ENCODE measurements at places on chromosomes 12 and 14. TPM values are rescaled to one million over a fixed set of nuclear protein-coding genes. Genes with fewer than 3 reads are reported as not detected.

Gene LMNTD1
- total RNA-seq = 0.75 TPM

DNA sequence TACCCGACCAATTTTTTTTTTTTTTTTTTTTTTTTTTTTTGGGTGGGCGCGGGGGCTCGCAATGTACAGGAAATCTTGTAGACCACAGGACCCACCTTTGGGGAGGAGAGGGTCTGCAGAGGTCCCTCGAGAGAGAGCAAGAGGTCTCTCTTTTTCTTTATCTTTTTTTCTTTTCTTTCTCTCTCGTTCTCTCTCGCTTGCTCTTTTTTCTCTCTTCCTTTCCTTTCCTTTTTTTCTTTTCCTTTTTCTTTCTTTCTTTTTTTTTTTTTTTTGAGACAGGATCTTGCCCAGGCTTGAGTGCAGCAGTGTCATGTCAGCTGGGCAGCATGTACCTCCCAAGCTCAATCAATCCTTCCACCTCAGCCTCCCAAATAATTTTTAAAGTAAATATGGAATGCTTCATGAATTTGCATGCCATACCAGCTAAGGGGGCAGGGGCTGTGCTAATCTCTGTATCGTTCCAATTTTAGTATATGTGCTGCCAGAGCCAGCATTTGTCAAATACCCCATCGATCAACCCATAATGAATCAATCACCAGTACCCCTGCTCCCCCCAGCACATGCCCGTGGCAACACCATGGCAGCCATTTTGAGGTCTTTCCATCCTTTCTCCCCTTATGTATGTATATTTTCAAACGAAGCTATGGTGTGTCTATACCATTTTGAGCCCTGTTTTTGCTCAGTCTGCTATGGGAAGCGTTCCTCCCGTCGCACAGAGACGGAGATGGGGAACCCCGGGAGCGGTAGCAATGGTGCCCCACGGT, 9.3 kb downstream of the PAPLN start:
- DNase-seq = no peak

- no peak for DNase-seq
Observed at GRCh38 chr14:39381366-39381765, 50.9 kb downstream of the FBXO33 start.

DNA sequence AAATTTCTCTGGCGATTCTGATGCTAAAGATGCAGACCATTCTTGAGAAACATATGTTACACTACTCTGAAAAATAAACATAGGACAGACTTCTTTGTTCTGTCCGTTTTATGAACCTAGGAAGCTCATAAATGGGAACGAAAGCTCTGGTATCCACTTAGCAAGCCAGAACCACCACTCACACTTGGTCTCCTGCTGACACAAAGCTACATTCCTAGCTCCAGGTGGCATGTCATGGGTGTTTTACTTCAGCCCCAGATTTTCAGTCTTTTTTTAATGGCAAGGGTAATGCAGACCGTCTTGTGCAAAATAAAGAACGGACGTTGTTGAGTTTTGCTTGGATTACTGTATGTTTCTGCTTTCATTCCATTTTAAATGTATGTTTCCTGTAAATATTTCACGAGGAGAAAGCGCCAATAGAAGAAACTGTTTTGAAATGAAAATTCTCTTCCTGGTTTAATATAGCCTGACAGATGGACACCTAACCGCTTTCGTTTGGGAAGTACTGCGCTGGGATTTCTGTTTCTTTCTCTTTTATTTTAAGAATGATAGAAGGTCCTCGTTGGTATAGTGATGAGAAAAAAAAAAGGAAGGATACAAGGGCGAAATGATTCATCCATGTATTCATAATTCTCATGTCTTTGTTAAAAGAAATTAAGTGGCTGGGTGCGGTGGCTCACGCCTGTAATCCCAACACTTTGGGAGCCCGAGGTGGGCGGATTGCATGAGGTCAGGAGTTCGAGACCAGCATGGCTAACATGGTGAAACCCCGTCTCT, 871 bp upstream of the COQ5 start:
- DNase-seq = no peak

- peak; percentile 57 for DNase-seq
Observed at GRCh38 chr14:104293851-104294627, 155.7 kb downstream of the KIF26A start.

DNA sequence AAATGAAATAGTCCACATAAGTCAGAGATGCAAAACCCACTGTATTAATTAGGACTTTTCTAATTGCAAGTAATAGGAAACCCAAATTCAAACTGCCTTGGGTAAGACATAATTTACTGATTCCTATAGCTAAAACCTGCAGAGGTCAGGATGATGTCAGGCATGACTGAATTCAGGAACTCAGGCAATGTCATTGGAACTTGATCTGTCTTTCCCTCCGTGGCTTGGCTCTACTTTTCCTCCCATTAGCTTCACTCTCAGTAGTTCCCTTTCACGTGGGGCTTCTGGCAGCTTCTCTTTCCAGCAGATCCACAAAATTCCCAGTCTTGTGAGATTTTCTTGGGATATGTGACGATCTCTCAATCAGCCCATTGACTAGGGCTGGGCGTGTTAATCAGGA, 2.4 kb upstream of the JDP2 start:
- no peak for DNase-seq

- no peak for DNase-seq
Observed at GRCh38 chr12:47400266-47400665, 305.6 kb downstream of the RPAP3 start.

Gene SIRT4
- 2.4 TPM for total RNA-seq

GRCh38 chr14:55891692-55892091, 226.5 kb upstream of the PELI2 start:
- DNase-seq = no peak

Gene SMIM41
- not detected for total RNA-seq

Gene OTOGL
- total RNA-seq = 0.92 TPM

Gene MAP3K9
- total RNA-seq = 3.0 TPM

- no peak for DNase-seq
Observed at GRCh38 chr14:90505531-90505930, 108.7 kb downstream of the CALM1 start.

Gene RND1
- total RNA-seq = 1.1 TPM

DNA sequence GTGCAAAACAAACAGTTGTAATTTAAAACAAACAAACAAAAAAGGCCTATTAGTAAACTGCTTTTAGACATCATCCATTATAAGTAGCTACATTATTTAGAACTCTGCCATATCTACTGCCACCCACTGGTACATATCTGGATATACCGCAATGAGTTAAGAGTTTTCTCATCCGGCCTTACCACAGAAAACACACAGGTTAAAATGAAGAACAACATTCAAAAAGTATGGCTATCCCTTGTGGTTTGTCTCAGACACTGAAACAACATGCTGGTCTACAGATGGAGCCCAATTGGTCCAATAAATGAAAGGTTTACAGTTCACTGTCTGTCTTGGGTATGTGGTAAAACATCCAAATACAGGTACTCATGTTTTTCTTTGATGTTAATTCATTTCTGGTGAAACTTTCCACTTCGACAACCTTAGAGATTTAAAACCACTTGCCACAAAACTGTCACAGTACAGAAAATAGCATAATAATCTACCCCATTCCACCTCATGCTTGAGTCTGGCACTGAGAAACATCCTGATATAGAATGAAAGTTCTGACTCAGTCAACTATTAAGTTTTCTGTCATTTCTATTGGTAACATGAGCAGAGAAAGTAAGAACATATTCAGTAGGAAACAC, 354.3 kb downstream of the CEP128 start:
- no peak for DNase-seq

DNA sequence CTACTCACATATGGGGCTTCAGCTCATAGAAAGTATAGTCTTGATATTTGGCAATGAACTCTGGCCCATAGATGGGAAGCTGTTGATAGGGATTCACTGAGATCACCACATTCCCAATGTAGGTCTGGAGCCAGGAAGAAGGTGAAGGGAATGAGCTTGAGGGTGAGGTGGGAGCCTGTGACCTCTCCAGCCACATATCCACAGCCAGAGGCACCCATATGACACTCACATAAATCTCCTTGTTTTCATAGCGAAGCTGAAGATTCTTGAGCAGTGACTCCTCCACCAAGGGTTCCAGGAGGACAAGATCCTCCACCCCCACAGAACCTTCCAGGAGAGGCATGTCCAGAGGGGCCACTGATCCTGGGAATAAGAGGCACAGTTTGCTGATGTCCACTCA, 1.9 kb downstream of the MYO1A start:
- DNase-seq = no peak

DNA sequence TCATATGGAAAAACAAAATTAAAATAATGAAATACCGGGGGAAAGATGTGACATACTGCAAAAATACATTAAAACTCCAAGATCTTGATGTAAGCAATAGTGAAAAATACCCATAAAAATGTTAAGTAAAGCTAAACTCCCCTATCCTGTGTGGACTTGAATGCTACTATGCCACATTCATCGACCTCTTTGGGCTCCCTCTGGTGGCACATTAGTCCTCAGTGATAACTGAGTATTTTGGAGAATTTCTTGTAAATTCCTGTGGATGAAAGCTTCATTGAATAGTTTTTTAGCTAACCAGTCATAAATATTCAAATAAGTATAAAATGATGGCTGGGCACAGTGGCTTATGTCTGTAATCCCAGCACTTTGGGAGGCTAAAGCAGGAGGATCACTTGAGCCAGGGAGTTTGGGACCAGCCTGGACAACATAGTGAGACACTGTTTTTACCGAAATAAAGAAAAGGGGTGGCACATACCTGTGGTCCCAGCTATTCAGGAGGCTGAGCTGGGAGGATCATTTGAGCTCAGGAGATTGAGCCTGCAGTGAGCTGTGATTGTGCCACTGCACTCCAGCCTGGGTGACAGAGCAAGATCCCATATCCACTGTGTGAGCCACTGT, 42.4 kb upstream of the SGPP1 start:
- DNase-seq = no peak

GRCh38 chr14:70919774-70920173, 12.5 kb downstream of the PCNX1 start:
- DNase-seq = no peak

Gene A2M
- total RNA-seq = 8.5 TPM

- DNase-seq = no peak
Observed at GRCh38 chr14:89013098-89013504, 188.7 kb downstream of the TTC8 start.

Gene ACACB
- 5.9 TPM for total RNA-seq

DNA sequence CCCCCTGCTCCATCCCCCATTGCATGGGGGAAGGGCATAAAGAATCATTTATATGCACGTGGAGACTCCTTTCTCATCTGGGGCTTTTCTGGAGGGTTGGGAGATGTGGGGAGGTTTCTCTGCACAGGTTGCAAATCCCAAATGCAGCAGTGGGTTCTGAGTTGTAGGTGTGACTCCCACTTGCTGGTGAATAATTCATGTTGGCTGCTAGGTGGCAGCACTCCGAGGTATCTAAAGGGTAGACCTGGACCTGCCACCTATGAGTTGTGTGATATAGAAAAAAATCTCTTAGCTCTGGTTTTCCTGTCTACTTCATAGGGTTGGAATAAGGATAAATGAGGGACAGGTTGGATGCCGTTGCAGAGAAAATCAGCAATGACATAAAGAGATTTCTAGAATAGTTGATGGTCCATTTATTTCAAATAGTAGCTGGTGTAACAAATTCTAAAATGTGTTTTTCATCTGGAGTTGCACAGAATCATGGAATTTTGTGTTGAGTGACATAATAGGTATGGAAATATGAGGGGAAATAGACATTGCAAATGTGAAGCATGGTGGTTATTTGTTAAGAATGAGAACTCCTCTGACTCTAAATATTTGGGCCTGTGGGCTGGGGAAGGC, 4.6 kb downstream of the MARCHF9 start:
- DNase-seq = no peak

Gene FAM222A
- 1.5 TPM for total RNA-seq

- no peak for DNase-seq
Observed at GRCh38 chr12:4273652-4274395, at the start of gene CCND2. Gene CCND2 (plus strand): TSS chr12:4273762. CDS start chr12:4274041, 279 bp downstream.

- DNase-seq = no peak
Observed at GRCh38 chr12:2129076-2129475, 76.3 kb downstream of the CACNA1C start.

GRCh38 chr12:47247418-47247817, 167.7 kb upstream of the AMIGO2 start:
- DNase-seq = no peak

GRCh38 chr14:74533576-74533975, 40.0 kb downstream of the ISCA2 start:
- no peak for DNase-seq

Gene KCNA5
- total RNA-seq = 6.5 TPM

Measured in chondrocyte (in vitro differentiated cells).